CD14-positive monocyte (primary cell): ENCODE measurements at places on chromosomes 7 and 10. TPM values are rescaled to one million over a fixed set of nuclear protein-coding genes. Genes with fewer than 3 reads are reported as not detected.

The STOX1 gene
- not detected for polyA plus RNA-seq

- no peak overlapping the region for H3K4me3 ChIP-seq
- no peaks in the 10 kb centered on the region for H3K4me1 ChIP-seq
- DNase-seq: no peak
Measured at GRCh38 chr7:70794962-70795361, 337.0 kb upstream of the GALNT17 start.

- H3K4me1 ChIP-seq: peaks cover 74% of the 10 kb centered on the region
- H3K27me3 ChIP-seq: no peaks in the 10 kb centered on the region
- peaks cover 2% of the 10 kb centered on the region for H3K36me3 ChIP-seq
- no peak overlapping the region for H3K4me3 ChIP-seq
- H3K27ac ChIP-seq: peak overlapping the region; percentile 85
Measured at GRCh38 chr10:30992681-30993080, 39.0 kb downstream of the ZNF438 start.

GRCh38 chr10:27601946-27602538 lies 97.9 kb downstream of the RAB18 start:
- H3K4me1 ChIP-seq: no peaks in the 10 kb centered on the region
- no peaks in the 10 kb centered on the region for H3K27me3 ChIP-seq
- no peak overlapping the region for H3K4me3 ChIP-seq
- no peak overlapping the region for H3K27ac ChIP-seq
- H3K36me3 ChIP-seq: no peaks in the 10 kb centered on the region
- no peak for DNase-seq

The CALN1 gene
- polyA plus RNA-seq: under 0.01 TPM in 1 of 2 replicates, not detected in the other

The SERPINE1 gene
- 0.07 TPM for polyA plus RNA-seq

The PPP1R9A gene
- not detected in 2 replicates for polyA plus RNA-seq
